ENCODE measurements at places on chromosomes 5 and 9.

DNA sequence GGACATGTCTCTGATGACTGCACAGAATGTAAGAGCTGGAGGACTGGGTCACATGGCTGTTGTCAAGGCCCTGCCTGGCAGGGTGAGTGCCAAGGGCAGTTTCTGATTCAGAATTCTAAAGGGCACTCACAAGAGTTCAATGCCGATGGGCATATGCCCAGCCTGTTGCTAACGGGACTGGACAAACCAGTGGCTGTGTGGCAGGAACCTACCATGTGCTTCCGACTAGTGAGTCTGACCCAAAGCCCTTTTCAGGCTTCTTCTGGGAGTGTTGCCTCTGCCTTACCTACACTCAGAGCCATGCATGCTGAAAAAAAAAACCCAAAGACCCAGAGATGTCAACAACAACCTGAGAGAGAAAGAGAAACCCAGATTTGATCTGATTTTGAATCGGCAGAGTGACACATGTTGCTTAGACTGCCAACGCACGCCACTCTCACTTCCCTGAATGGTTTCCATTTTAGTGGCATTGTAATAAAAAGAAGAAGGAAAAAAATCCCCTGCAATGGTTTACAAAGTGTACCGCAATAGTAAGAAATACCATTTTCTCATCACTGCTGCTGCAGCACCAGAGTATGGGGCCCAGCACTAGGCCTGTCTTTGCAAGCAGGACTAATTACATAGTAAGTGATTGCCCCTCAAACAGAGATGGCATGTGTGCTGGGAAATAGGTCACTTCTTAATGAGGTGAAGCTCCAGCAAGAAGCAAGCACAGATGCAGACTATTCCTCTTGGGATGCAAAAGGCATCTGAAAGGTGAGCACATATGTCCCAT, 194.3 kb downstream of the PALM2AKAP2 start:
- no peak for DNase-seq

GRCh38 chr5:93407454-93407853, 173.6 kb downstream of the NR2F1-AS1 start:
- no peak for DNase-seq

- no peak for DNase-seq
Observed at GRCh38 chr9:33198165-33198564, 31.0 kb upstream of the B4GALT1 start.

DNA sequence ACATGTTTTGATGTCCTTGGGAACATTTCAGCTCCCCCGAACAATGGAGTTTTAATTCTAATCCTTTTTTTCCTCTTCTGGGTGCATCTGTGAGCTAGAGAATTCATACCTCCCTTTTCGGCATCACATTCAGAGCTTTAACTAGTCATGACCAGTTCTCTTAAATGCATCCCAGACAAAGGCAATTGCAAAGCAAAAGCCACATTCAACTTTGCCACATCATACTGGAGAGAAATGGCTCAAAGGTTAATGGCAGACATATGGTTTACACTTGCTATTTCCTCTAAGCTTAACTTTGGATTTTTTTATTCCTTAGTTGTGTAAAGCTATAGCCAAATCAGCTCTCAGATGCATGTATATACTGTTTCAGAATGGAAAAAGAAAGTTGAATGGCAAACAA, 153.3 kb downstream of the ESM1 start:
- DNase-seq = no peak

DNA sequence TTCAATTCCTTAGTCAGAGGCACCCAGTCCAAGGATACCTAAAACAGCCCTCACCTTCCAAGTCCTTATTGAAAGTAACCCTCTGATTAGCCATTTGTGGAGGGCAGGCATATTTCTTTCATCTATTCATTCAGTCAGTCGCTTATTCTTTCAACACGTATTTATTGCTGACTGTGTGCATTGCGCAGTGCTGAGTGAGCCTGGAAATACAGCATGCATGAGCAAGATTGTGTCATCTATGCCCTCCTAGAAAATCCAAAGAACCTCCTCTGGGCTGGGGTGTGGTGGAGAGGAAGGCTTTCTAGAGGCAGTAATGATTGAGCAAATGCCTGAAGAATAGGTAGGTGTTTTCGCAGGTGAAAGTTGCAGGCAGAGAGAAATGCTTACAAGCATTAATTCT, 8.5 kb upstream of the FEM1C start:
- DNase-seq = no peak

GRCh38 chr5:169173372-169173771, 127.6 kb downstream of the SLIT3 start:
- no peak for DNase-seq
